ENCODE measurements at places on chromosomes 2 and 18. TPM values are rescaled to one million over a fixed set of nuclear protein-coding genes. Genes with fewer than 3 reads are reported as not detected.

SPC25 gene
- 5.2 TPM for total RNA-seq

MAP2 gene
- total RNA-seq, result 1.4 TPM

DSC3 gene
- total RNA-seq, result 0.37 TPM

SLC9A4 gene
- total RNA-seq, result 0.15 TPM

EVX2 gene
- not detected for total RNA-seq

CMPK2 gene
- 3.6 TPM for total RNA-seq

- H3K4me1 ChIP-seq, result no peaks in the 10 kb centered on the region
- no peak overlapping the region for H3K27ac ChIP-seq
- no peaks in the 10 kb centered on the region for H3K36me3 ChIP-seq
- DNase-seq, result no peak
- H3K27me3 ChIP-seq, result no peaks in the 10 kb centered on the region
- H3K4me3 ChIP-seq, result no peak overlapping the region
These were observed 408.6 kb upstream of the KCNJ3 start for GRCh38 chr2:154289870-154290269.

DNA sequence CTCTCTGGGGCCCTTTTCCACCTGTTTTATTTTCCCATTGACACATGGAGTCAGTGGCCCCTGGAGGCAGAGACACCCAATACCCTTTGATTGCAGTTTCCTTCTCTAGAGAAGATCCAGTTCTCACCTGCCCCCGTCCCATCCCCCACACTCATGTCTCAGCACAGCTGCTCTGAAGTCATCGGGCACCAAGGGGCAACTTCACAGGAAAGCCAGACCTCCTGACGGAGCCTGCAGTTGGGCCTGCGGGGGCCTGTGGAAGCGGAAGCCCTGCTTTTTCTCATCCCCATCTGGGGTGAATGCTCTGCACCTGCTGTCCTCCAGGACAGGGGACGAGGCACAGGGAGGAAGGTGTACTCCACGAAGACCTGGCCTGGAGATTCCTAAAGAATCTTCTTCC lies 308.3 kb upstream of the EPAS1 start:
- no peak overlapping the region for H3K4me3 ChIP-seq
- H3K36me3 ChIP-seq, result no peaks in the 10 kb centered on the region
- H3K27ac ChIP-seq, result no peak overlapping the region
- H3K4me1 ChIP-seq, result peaks cover 15% of the 10 kb centered on the region
- H3K27me3 ChIP-seq, result no peaks in the 10 kb centered on the region
- no peak for DNase-seq

DNA sequence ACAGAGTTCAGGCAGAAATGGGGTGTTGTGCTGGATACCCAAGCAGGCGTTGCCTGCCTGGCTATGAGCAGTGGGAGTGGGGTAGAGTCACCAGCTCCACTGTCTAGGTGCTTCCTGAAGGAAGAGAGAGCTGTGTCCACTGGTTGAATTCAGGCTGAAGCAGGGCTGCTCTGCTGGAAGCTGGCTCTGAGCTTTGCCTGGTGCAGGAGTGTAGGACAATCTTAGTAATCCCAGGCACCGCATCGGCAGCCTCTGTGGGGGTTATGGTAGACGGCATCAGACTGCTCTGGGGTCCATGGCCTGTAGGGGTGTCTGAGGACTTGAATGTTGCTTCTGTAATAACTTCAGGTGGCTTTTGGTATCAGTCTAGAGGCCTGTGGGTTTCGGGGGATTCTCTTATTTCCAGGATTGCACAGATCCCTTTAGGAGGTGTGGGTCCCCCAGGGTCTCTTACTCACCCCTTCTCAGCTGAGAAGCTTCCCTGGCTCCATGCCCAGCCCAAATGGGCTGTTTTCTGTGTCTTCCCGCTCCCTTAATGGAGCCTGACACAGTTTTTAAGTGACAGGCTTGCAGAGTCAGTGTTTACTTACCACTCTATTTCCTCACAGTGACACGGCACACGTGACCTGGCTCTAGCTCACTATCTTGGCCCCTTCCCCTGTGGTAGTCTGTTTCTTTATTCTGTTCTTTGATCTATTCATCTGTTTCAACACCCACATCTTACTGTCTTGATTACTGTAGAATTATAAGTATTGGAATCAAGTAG lies 644.3 kb downstream of the CBLN2 start:
- no peak for DNase-seq
- H3K4me1 ChIP-seq, result no peaks in the 10 kb centered on the region
- no peak overlapping the region for H3K4me3 ChIP-seq
- no peaks in the 10 kb centered on the region for H3K36me3 ChIP-seq

DNA sequence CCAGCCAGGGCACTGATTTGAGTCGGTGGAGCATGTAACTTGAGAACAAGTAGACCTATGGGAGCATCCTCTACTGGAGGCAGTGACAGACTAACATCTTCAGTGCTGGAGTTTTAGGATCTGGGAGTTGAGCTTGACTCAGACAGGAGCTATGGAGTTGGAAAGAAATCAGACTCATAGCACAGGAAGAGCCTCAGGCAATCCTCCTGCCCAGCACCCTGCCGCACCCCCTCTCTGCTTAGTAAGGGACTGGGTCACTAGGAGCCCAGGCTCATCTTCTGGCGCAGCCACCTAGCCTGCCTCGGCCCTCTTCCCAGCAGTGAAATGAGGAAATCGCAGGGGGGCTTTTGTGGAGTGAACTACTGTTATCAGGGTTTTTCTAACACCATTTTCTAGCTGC lies 3.6 kb downstream of the ARID5A start:
- H3K4me1 ChIP-seq, result peaks cover 9% of the 10 kb centered on the region
- no peak overlapping the region for H3K27ac ChIP-seq
- DNase-seq, result no peak
- no peaks in the 10 kb centered on the region for H3K27me3 ChIP-seq
- H3K4me3 ChIP-seq, result no peak overlapping the region

DNA sequence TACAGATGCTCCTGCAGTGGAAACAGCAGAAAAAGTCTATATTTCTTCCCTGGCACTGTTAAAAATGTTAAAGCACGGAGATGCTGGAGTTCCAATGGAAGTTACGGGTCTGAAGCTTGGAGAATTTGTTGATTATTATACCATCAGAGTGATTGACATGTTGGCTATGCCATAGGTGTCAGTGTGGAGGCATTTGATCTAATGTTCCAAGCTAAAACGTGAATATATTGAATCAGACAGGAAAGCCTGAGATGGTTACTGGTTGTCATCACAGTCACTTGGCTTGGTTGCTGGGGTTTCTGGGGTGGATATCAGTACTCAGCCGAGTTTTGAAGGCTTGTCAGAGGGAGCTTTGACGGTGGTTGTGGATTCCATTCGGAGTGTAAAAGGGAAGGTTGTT lies 262.9 kb upstream of the CNTNAP5 start:
- H3K36me3 ChIP-seq, result no peaks in the 10 kb centered on the region
- H3K4me1 ChIP-seq, result no peaks in the 10 kb centered on the region
- DNase-seq, result no peak
- H3K27ac ChIP-seq, result no peak overlapping the region
- H3K4me3 ChIP-seq, result no peak overlapping the region

DNA sequence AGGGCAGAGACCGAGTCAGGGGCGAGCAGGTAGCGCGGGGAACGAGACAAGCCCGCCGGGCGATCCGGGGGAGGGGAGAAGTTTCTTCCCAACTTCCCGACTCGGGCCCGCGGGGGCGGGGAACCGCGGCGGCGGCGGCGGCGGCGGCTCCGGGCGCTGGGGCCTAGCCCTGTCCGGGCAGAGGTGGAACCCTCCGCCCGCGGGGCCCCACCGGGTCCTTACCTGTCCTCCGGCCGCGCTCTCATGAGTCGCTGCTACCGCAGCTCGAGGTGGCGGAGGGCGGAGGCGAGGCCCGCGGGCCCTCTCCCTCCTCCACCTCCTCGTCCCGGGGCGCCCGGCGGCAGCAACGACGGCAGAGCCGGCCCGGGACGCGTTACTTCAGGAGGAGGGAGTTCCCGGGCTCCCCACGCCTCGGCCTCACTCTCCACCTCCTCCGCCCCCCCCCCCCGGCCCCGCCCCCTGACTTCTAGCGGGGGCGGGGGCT lies at the start of gene YES1:
YES1 (minus strand) TSS at position 351 of the 484 bp plus-strand sequence. CDS start 55,415 bp downstream, outside the sequence.
- H3K27me3 ChIP-seq, result no peaks in the 10 kb centered on the region
- DNase-seq, result peak; percentile 77
- peak within 1 kb of the TSS; percentile 88 for H3K4me3 ChIP-seq
- no peaks in the 10 kb centered on the region for H3K36me3 ChIP-seq
- H3K27ac ChIP-seq, result peak within 1 kb of the TSS; percentile 90

- H3K36me3 ChIP-seq, result no peaks in the 10 kb centered on the region
- no peak for DNase-seq
- H3K27me3 ChIP-seq, result no peaks in the 10 kb centered on the region
- no peak overlapping the region for H3K27ac ChIP-seq
These were observed 315.7 kb downstream of the KCNS3 start for GRCh38 chr2:18194161-18194560.

DNA sequence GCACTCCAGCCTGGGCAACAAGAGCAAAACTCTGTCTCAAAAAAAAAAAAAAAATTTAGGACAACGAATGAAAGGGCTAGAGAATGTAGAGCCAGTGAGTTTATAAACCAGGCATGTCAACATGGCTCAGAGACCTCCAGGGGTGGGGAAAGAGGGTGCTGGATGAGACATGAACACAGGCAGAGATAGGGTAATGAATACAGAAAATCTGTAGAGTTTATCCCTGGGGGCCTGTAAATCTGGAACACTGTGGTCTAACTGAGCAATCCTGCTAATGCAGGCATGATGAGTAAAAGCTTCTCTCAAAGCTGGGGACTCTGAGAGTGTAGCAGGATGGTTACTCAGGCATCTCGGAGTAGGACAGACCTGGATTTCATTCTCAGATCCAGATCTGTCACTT lies 59.2 kb upstream of the IGFBP2 start:
- no peaks in the 10 kb centered on the region for H3K27me3 ChIP-seq
- H3K36me3 ChIP-seq, result no peaks in the 10 kb centered on the region
- DNase-seq, result no peak
- H3K4me3 ChIP-seq, result no peak overlapping the region

GRCh38 chr2:149009576-149010461 lies 28.7 kb upstream of the LYPD6B start:
- no peak overlapping the region for H3K4me3 ChIP-seq
- DNase-seq, result no peak
- no peak overlapping the region for H3K27ac ChIP-seq
- H3K4me1 ChIP-seq, result no peaks in the 10 kb centered on the region
- no peaks in the 10 kb centered on the region for H3K27me3 ChIP-seq

DNA sequence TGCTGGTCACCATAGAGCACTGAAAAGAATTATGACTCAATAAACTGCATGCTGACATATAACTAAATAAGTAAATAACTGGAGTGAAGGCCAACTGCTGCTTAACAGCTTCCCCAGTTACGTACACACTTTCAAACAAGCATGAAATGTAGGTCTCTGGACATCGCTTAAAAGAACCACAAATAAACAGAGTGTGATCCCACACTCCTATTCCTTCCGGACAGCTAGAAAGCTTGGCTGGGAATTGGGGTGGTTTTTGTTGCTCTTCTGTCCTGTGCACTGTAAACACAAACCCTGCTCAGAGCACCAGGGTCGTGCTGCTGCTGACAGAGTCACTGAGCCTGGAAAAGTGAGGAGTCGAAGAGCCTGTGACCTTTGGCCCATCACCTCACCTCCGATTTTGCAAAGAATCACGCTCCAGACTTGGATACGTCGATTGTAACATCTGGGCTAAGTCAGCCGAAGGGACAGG lies 162.7 kb upstream of the NT5C1B start:
- H3K27me3 ChIP-seq, result no peaks in the 10 kb centered on the region
- H3K27ac ChIP-seq, result no peak overlapping the region
- no peaks in the 10 kb centered on the region for H3K36me3 ChIP-seq
- DNase-seq, result no peak
- no peak overlapping the region for H3K4me3 ChIP-seq
- no peaks in the 10 kb centered on the region for H3K4me1 ChIP-seq

GRCh38 chr2:18169121-18169892 lies 290.8 kb downstream of the KCNS3 start:
- H3K4me3 ChIP-seq, result no peak overlapping the region
- H3K27me3 ChIP-seq, result no peaks in the 10 kb centered on the region
- no peaks in the 10 kb centered on the region for H3K36me3 ChIP-seq
- no peak overlapping the region for H3K27ac ChIP-seq
- no peaks in the 10 kb centered on the region for H3K4me1 ChIP-seq

DNA sequence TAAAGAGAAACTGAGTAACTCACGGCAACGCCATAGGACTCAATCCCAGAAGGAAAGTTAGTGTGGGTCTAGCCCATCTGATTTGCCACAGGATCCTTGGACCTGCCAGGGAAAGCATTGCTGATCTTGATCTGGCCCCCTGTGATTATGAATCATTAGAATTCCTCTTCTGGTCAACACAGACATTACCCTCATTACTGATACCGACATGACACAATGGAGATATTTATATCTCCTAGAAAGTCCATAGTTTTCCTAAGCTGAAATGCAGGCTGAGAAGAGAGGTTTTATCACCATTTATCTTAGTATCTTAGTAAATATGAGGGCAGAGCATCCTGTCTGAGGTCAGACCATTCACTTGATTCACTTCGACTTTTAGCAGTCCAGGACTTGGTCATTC lies 75.5 kb upstream of the CCDC68 start:
- no peak overlapping the region for H3K4me3 ChIP-seq
- no peaks in the 10 kb centered on the region for H3K4me1 ChIP-seq
- H3K27ac ChIP-seq, result no peak overlapping the region
- no peaks in the 10 kb centered on the region for H3K27me3 ChIP-seq

DNA sequence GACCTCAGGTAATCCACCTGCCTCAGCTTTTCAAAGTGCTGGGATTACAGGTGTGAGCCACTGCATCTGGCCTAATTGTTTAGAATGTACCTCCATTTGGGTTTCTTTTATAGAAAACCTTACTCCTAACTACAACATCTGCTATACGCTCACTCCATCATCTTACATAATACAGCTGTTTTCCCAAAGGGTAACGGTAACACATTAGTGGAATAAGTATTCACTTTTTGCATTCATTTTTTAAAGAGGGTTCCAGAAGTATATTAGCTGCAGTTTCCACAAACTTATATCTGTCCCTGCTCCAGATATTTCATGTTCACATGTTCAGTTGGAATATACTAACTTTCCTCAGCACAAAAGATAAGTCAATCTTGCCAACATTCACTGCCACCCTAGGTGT lies 640.1 kb upstream of the FSHR start:
- no peak for DNase-seq
- no peaks in the 10 kb centered on the region for H3K36me3 ChIP-seq
- H3K27ac ChIP-seq, result no peak overlapping the region
- no peak overlapping the region for H3K4me3 ChIP-seq
- H3K4me1 ChIP-seq, result no peaks in the 10 kb centered on the region

DNA sequence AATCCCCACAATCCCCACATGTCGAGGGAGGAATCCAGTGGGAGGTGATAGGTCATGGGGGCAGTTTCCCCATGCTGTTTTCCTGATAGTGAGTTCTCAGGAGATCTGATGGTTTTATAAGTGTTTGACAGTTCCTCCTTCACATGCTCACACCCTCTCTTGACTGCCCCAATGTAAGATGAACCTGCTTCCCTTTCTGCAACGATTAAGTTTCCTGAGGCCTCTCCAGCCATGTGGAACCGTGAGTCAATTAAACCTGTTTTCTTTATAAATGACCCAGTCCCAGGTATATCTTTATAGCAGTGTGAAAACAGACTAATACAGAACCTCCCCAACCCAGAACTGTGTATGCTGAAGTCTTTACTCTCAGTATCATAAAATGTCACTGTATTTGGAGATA lies 289.5 kb upstream of the MMADHC start:
- DNase-seq, result no peak
- H3K4me1 ChIP-seq, result no peaks in the 10 kb centered on the region
- H3K27ac ChIP-seq, result no peak overlapping the region
- H3K27me3 ChIP-seq, result no peaks in the 10 kb centered on the region
- H3K36me3 ChIP-seq, result no peaks in the 10 kb centered on the region

Measured in colonic mucosa (tissue), 4 donors.